ENCODE measurements at places on chromosomes 1 and 21.

- no peak for DNase-seq
Observed at GRCh38 chr1:116674751-116675150, 7.2 kb upstream of the IGSF3 start.

DNA sequence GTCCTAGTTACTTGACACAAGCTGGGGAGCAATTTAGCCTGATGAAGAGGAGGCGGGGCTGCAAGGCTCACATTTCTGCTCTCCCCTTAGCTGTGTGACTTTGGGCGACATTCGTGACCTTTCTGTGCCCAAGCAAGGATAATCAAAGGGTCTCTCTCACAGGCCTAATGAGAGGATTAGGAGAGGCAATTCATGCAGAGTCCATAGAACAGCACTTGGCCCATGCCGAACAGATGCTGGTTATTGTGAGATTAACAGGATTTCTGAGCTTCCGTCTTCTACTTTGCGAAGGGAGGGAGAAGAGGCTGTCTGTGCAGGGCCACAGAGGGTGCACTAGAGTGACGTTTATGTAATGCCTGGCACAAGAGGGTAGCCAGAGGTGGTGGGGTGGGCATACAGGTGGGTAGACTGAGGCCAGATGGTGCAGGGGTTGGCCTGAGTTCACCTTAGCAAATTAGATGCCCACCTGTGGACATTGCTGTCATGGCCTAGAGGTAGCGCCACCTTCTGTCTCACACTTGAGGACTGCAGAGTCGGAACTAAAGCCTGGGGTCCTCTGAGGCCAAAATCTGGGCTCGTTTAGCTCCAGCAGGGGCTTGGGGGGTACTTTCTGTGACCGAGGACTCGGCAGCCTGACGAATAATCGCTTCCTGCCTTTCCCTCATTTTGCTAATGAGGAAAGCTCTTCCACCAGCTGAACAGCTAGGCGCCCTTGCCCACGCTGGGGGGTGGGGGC lies 18.6 kb downstream of the ACTL8 start:
- no peak for DNase-seq

DNA sequence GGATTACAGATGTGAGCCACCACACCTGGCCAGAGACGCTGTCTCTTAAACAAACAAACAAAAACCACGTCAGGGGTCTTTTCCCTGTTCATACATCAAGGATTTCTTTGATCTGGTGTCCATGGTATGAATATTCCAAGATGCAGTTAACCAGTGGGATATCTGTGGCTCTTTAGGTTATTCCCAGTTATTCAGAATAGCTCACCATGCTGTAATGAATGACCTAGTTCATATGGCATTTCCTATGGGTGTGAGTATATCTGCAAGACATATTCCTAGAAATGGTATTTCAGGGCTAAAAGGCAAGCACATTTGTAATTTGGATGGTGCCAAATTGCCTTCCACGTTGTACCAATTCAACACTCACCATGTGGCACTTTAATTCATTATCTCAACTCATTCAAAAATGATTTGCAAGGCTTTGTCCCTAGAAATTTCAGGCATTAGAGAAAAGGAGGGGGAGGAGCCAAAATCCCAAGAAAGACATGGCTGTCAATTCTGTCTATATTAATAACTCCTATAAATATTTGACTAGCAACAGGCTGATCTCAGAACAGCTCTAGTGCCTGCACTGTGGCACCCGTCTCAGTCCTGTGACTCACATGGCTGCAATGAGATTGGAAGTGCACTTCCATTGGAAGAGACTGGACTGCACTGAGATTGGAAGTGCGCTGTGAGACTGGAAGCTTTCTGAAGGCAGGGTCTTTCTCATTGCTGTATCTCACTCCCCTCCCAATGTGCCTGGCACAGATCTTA lies 6.0 kb upstream of the STMN1 start:
- no peak for DNase-seq

- DNase-seq, result no peak
Observed at GRCh38 chr1:211013346-211014240, 120.4 kb downstream of the KCNH1 start.

- DNase-seq, result no peak
Observed at GRCh38 chr1:90351019-90351418, 356.1 kb downstream of the ZNF326 start.

- DNase-seq, result no peak
Observed at GRCh38 chr1:234721476-234722269, 111.7 kb upstream of the IRF2BP2 start.

GRCh38 chr1:25456502-25456901 lies 25.8 kb downstream of the MACO1 start:
- no peak for DNase-seq

DNA sequence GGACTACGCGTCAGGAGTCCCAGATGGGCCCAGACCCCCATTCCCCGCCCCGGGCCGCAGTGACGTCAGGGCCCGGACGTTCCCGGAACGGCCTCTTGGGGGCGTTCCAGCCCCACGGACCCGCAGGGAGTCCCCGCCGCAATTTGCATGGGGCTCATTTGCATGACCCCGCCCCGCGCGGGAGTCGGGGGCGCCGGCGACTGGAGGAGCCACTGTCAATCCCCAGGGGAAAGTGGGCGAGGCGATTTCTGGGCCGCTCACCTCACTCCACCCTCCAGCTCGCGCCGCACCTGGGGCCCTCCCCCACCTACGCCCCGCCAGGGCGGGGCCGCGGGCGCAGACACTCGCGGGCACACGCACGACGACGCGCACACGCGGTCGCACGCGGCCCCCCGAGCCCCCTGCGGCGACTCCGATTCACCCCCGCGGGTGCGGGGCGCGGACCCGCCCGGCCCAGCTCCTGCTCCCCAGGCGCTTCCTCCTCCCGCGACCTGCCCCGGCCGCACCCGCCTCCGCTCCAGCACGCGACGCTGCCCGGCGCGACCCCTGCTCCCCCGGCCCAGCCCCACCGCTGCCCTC lies 13.2 kb downstream of the AGRN start:
- DNase-seq, result peak; percentile 97

DNA sequence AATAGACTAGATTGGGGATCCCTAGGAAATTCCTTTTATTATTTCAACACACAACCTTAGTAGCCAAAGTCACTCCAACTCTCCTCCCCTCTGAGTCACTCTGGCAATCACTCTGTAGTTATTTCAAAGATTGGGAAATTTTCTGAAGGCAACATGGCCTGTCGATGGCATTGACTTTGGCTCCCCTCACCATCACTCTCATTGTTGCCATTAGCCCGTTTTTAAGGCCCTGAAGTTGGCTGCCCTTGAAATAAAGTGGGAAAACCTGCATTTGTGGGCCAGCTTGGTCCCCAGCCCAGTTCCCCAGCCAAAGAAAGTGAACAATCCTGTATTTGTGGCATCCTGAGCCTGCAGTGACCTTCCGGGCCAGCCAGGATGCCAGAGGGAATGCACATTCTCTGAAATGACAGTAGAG lies 52.5 kb downstream of the CDC7 start:
- no peak for DNase-seq

GRCh38 chr1:243493156-243494129 lies 237.6 kb downstream of the SDCCAG8 start:
- no peak for DNase-seq

GRCh38 chr1:9805006-9805508 lies 18.7 kb downstream of the CLSTN1 start:
- DNase-seq, result no peak

- no peak for DNase-seq
Observed at GRCh38 chr1:57086154-57086553, 120.3 kb upstream of the C8B start.

- DNase-seq, result peak; percentile 80
Observed at GRCh38 chr1:17335821-17336710, 28.1 kb downstream of the PADI4 start.

- DNase-seq, result no peak
Observed at GRCh38 chr1:213680677-213681325, 307.0 kb upstream of the PROX1 start.

DNA sequence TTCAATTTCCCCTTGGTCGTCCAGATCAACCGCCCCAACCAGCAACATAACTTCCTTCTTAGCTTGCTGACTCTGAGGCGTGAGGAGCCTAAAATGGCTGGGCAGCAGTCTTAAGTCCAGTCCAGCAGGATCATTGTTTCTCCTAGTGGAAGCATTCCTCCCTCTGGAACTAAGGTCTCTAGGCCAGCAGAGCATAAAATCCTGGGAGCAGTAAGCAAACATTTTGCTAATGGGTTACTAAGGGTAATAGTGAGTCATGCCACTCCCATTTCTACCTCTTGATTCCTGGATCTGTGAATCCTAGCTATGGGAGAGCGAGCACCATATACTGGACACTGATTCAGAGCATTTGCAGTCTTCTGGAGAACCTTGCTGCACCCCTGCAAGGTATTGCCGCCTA lies 59.9 kb downstream of the ADSS2 start:
- DNase-seq, result no peak

GRCh38 chr21:36550761-36551160 lies 70.8 kb upstream of the CLDN14 start:
- DNase-seq, result no peak

GRCh38 chr1:26579681-26580111 lies 50.1 kb downstream of the RPS6KA1 start:
- DNase-seq, result no peak

DNA sequence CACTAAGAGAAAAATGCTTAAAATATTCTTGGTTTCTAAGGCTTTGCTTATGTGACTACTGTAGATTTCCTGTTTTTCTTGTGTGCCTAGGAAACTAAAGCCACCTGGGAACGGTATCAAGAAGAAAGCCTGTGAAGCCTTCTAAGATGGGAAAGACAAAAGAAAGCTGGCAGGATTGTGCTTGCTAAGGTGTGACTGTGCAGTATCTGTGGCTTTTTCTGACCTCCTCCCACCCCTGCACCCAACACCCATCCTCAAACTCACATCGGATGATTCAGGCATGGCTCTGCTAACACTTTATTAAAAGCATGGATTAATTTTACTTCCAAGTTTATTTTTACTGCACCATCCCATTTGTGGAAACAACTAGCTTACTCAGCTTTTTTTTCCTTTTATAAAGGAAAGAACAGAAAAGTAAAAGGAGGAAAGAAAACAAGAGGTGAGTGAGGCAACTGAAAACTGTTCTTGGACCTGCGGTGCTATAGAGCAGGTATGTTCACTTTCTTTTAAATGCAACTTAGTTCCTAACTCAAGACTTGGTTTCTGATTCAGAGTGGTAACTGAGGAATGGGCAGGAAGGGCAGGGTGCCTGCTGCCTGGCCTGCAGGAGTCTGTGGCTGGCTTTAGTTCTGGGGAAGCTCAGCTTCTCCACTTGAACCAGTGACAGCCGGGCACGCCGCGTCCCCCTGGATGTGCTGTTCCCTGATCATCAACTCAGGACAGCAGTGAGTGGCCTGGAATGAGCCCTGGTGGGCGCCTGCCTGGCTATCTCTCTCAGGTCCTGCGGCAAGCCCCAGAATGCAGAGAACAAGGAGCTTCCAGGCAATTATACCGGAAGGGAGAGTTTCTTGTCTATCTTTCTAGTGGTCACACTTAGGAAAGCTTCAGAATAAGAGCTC lies at the start of gene GBP6:
Gene GBP6, plus strand, starts transcription at position 422 of the 899 bp plus-strand sequence. CDS start 4,493 bp downstream, outside the sequence.
- DNase-seq, result peak; percentile 46

GRCh38 chr1:54971317-54971791 lies 9.1 kb upstream of the TMEM61 start:
- DNase-seq, result no peak

DNA sequence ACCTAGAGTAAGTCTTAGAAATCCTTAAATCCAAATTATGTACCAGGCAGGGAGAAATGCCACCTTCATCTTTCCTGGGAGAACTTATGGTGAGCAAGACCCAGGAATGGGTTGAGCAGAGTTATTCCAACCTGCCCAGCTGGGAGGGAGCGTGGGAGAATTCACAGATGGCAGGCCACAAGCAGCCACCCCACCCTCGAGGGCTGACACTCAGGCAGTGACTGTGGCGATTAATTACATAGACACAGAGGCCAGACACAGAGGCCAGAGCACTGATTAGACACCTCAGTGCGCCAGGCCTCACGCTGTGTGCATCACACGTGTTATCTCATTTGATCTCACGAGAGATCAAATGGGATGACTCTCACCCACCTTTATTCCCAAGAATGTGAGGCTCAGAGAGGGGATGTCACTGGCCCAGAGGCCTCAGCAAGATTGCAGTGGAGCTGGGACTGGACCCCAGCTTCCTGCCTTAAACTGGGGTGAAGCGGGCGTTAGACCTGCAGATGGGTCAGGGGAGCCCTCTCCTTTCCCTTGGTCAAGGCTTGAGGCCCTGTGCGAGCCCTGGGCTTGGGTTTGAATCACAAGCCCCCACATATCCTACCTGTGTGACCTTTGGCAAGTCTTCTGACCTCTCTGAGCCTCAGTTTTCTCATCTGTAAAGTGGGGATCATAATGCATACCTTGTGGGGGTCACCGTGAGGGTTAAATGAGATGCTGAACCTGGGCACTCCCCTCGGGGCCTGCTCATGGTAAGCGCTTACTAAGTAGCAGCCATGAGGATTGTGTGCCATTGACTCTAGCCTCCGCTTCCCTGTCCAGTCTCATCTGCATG lies 28.8 kb upstream of the PADI4 start:
- no peak for DNase-seq

- DNase-seq, result no peak
Observed at GRCh38 chr1:164064501-164064900, 494.5 kb upstream of the PBX1 start.

DNA sequence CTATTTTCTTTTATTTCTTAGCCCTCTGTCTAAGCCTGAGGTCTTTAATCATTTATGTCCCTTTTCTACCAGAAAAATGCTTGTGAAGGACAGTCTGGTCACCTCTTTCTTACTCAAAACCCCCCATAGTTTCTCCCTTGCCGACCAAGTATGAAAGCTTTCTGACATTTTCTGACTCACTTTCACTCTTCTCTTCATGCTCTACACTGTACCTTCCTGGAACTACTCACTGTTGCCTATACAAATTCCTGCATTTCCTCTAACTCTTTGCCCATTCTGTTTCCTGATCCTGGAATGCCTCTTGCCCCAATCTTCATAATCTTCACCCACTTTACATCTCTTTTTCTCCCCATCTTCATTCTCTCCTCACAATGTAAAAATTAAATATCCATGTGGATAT lies 380.0 kb downstream of the HHIPL2 start:
- DNase-seq, result no peak

- DNase-seq, result no peak
Observed at GRCh38 chr1:68490046-68490651, 6.7 kb downstream of the DEPDC1 start.

GRCh38 chr1:196407358-196408051 lies 200.7 kb downstream of the KCNT2 start:
- DNase-seq, result no peak

DNA sequence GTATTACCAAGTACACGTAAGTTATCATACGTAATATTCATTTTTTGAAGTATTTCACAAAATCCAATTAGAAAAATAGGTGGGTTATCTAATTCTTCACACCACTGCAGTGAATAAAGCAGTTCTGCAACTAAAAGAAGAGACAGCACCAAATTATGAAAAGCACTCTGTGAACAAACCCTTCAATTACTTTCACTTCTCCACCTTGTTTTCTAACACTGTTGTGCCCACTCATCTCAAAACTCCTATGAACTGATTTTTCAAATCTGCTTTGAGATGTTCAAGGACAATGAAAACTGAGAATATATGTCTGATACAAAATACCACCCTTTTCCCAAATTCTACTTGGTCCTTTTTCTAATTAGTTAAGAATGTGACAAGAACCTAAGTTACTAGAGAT lies 39.4 kb downstream of the LTN1 start:
- no peak for DNase-seq

GRCh38 chr1:235763962-235764361 lies 102.7 kb downstream of the LYST start:
- no peak for DNase-seq

All from H9 (cell line).